ENCODE measurements at places on chromosomes 3 and 15.

GRCh38 chr15:91549581-91549980 is 303.9 kb upstream of the SLCO3A1 start:
- no peak for DNase-seq

DNA sequence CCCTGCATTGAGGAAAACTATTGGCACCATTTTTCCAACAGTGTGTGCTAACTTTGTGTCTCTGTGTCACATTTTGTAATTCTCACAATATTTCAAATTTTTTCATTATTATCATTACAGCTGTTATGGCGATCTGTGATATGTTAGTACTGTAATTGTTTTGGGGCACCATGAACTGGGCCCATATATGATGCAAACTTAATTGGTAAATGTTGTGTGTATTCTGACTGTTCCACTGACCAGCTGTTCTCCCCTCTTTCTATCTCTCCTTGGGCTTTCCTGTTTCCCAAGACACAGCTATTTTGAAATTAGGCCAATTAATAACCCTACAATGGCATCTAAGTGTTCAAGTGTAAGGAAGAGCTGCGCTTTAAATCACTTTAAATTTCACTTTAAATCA is 2.2 kb upstream of the CYP8B1 start:
- DNase-seq = no peak

DNA sequence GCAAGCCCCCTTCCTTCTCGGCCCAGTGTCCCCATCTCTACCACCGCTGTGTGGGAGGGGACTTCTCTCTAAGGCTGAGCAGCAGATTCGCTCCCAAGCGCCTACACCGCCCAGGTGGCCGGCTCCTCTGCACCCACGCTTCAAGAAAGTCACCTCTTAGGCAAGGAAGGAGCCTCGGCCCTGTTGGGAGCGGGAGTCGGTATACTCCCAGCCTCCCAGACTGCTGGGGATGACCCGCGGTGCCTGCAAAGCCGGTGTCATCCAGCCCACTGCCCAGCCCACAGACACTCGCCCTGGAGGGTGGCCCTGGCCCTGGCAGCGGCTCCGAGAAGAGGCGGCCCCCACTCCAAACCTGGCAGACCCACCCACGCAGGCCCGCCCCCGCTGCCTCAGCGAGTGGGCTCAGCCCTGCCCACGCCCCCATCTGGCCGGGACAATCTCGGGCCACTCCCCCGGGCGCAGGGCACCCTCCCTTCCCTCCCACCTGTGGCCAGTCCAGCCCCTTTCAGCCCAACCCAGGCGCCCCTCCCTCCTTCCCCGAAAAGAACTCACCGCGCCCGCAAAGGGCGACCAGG is 396 bp downstream of the CHRNB4 start:
- no peak for DNase-seq

DNA sequence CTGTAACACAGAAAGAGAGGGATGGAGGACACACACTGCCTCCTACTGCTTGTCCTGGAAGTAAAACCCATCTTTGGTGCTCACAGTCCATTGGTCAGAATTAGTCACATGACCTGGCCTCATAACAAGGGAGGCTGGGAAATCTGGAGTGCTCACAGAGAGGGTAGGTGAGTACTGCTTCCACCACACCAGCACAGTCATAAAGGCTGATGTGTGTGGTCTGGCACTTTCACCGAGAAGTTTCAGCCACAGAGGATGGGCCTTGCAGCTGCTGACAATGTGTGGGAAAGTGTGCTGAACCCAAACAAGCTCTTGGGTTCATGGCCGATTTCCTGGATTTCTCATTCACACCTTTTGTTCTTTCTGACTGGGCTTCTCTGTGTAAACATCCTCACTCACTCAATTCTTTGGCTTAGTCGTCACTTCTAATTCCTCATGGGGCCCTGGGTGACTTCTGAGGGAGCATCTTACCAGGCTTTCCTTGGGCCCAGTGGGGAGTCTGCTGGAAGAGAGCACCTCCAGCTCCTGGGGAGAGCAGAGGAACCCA is 100.7 kb downstream of the ASB7 start:
- DNase-seq = no peak

GRCh38 chr15:87269566-87269965 is 987.0 kb downstream of the NTRK3 start:
- DNase-seq = no peak

GRCh38 chr15:39290711-39291435 is 290.0 kb upstream of the THBS1 start:
- no peak for DNase-seq

DNA sequence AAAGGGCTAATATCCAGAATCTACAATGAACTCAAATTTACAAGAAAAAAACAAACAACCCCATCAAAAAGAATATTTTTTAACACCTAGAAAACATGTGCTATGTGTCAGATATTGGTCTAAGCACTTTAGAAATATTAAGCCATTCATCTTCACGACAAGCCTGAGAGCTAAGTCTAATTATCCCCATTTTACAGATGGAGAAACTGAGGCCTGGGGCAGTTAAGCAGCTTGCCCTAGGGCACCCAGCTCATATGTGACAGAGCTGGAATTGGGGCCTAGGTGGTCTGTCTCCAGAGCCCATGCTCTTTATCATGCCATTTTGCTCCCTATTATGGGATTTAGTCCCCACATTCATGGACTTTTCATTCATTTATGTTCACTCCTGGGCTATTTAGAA is 92.8 kb downstream of the CYP19A1 start:
- DNase-seq = no peak

- no peak for DNase-seq
Observed at GRCh38 chr3:158728061-158728377, 4.2 kb downstream of the RARRES1 start.
